Chondrocyte (in vitro differentiated cells): ENCODE measurements at places on chromosomes 7 and 10. TPM values are rescaled to one million over a fixed set of nuclear protein-coding genes. Genes with fewer than 3 reads are reported as not detected.

The HYCC1 gene
- total RNA-seq, result 51.5 to 54.9 TPM (median 54.9 TPM) in 3 replicates

The PRF1 gene
- total RNA-seq, result not detected in 3 replicates

The EBLN1 gene
- not detected in 3 replicates for total RNA-seq

The JCAD gene
- total RNA-seq, result 18.3 to 23.9 TPM (median 19.4 TPM) in 3 replicates

The CPA5 gene
- total RNA-seq, result not detected in 3 replicates
